HL-60 (cell line): ENCODE measurements at places on chromosomes 6 and 20.

- DNase-seq = peak; percentile 14
Measured at GRCh38 chr6:144585217-144585814, 300.2 kb downstream of the UTRN start.

- peak; percentile 76 for DNase-seq
Measured at GRCh38 chr20:13865791-13866351, 81.0 kb downstream of the NDUFAF5 start.

GRCh38 chr6:14290772-14291330 lies 173.3 kb downstream of the CD83 start:
- DNase-seq = no peak

DNA sequence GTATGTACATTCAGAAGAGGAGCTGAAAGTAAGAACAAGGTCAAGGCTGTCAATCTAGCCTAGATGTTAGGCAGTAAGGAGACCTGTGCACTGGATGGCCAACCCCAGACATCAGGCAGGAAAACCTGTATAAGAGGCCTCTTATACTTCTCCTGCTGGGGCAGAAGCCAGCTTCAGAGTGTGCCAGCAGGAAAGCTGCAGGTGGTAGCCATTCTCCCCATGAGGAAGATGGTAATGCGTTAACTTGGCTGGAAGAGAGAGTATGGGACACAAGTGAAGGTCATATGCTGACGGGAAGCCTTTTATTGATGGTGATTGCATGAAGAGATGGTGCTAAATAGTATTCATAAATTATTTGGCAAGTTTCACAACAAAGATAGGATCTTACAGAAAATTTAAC lies 20.6 kb downstream of the NHLRC1 start:
- DNase-seq = no peak

GRCh38 chr6:148109732-148110131 lies 232.9 kb upstream of the SASH1 start:
- DNase-seq = no peak

GRCh38 chr20:38373231-38373867 lies 27.1 kb downstream of the LBP start:
- no peak for DNase-seq

GRCh38 chr20:23225407-23226060 lies 125.1 kb upstream of the NXT1 start:
- DNase-seq = peak; percentile 100

- DNase-seq = peak; percentile 55
Measured at GRCh38 chr6:42454428-42454791, 2.7 kb upstream of the TRERF1 start.

DNA sequence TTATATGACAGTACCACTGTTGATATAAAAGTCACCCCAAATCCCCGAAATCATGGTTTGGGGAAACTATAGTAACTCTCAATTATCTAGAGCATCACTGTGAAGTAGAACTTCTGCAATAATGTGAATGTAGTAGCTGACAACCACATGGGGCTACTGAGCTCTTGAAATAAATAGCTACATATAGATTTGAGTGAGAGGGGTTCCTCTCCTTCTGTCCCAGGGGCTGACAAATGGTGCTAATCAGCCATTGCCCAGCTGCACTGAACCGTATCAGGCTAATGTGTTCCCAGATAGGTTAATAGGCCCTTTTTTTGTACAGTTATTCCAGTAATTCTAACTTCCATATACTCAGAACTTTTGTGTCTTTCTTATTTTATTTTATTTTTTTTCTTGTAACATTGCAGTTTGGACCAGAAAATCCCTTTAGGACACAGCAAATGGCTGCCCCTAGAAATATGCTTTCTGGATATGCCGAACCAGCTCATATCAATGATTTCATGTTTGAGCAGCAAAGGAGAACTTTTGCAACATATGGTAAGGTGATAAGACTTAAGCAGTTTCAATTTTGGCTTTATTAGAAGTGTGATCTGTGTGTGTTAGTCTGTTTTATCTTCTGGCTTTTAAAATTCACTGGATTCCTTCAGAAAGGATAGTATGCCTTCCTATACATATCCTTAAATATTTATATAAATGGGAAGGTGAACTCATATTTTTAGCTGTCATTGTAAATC lies 21.1 kb downstream of the CDC40 start:
- DNase-seq = no peak

- no peak for DNase-seq
Measured at GRCh38 chr6:116019428-116019827, 41.3 kb downstream of the FRK start.
